ENCODE measurements at places on chromosomes 5 and 9.

GRCh38 chr5:122858451-122858850 lies 13.0 kb downstream of the SNX24 start:
- H3K27ac ChIP-seq = no peak overlapping the region
- DNase-seq = no peak
- H3K4me3 ChIP-seq = no peak overlapping the region
- no peaks in the 10 kb centered on the region for H3K4me1 ChIP-seq
- no peaks in the 10 kb centered on the region for H3K27me3 ChIP-seq

DNA sequence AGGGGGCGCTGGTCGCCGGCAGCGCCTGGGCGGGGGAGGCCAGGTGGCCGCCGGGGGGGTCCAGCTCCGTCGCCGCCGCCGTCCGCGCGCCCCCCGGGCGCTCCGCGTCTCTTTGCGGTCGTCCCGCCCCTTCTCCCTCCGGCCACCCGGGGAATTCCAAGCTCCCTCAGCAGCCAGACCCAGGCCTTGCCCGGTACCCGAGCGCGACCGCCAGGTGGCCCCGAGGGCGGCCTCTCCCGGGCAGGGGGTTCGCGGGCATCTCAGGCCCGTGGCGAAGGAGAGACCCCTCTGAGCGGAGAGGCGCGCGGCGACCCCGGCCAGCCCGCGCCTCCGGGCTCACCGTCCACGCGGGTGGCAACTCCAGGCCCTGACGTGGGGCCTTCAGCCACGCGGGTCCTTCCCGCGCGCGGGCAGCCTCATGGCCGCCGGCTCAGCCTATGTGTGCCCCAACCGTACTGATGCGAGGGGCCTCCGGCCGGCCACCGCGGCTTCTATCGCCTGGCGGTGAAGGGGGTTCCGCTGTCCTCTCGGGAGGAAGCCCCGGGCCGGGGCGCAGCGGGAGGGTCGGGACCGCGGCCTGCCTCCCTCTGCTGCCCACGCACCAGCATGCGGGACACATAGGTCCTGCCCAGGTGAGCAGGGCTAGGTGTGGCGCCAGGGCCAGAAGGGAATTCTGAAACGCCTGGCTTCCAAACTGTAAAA lies 529 bp upstream of the NRARP start:
- H3K27ac ChIP-seq = no peak overlapping the region
- no peak for DNase-seq
- peaks cover 1% of the 10 kb centered on the region for H3K36me3 ChIP-seq

DNA sequence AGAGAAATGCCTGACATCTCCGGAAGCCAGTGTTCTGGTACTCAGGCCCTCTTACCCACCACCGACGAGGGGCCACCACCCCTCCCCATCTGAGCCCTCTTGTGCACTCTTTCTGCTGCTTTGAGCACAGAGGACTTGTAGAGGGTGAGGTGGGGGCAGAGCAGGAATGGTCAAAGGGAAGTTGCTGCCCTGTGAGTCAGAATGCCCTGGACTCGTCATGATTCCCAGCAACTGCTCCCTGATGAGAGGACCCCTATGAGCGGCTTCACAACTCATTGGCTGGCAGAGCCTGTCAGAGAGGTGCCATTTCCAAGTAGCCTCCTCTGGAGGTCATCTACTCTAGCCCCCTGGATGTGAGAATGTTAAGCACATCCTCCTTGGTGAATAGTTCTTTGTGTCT lies 845 bp downstream of the ECSCR start:
- peaks cover 51% of the 10 kb centered on the region for H3K4me1 ChIP-seq
- peaks cover 16% of the 10 kb centered on the region for H3K27me3 ChIP-seq
- DNase-seq = no peak
- no peaks in the 10 kb centered on the region for H3K36me3 ChIP-seq
- no peak overlapping the region for H3K4me3 ChIP-seq

DNA sequence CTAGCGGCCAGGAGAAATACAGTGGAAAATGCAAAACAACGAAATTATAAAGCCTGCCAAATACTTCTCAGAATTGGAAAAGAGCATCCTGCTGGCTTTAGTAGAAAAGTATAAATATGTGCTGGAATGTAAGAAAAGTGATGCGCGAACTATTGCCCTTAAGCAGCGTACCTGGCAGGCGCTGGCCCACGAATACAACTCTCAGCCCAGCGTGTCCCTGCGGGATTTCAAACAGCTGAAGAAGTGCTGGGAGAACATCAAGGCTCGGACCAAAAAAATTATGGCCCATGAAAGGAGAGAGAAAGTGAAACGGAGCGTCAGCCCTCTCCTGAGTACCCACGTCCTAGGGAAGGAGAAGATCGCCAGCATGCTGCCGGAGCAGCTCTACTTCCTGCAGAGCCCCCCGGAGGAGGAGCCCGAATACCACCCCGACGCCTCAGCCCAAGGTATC lies 15.0 kb downstream of the MSANTD3 start:
- H3K36me3 ChIP-seq = peaks cover 4% of the 10 kb centered on the region
- H3K4me3 ChIP-seq = no peak overlapping the region
- no peaks in the 10 kb centered on the region for H3K27me3 ChIP-seq
- no peak for DNase-seq
- H3K4me1 ChIP-seq = no peaks in the 10 kb centered on the region

GRCh38 chr9:135219676-135220600 lies 132.5 kb downstream of the OLFM1 start:
- no peak overlapping the region for H3K4me3 ChIP-seq
- H3K4me1 ChIP-seq = no peaks in the 10 kb centered on the region
- no peak overlapping the region for H3K27ac ChIP-seq
- peaks cover 19% of the 10 kb centered on the region for H3K27me3 ChIP-seq
- DNase-seq = no peak
- no peaks in the 10 kb centered on the region for H3K36me3 ChIP-seq

DNA sequence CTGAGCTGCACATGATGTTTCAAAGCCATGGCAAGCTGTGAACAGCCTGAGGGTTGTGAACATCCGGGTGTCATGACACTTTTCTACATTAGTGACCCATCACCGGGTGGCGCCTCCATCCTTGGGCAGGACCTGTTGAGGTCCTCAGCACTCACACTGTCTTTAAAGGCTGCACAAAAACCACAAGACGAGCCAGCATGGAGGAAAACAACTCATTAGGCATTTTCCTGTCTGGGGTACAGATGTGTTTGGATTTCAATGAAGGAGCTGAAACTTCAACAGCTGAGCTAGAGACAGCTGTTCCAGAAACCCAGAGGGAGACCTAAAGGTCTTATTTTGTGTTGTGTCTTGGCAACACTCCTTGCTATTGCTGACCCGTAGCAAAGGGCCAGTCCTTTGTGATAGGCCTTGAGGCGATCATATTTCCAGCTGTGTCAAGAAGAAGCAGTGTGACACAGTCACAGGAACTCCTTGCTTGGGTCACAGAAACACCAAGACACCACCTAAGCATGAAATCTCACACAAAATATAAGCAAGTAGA lies 151.8 kb upstream of the VLDLR start:
- DNase-seq = peak; percentile 21
- H3K4me3 ChIP-seq = no peak overlapping the region
- no peaks in the 10 kb centered on the region for H3K4me1 ChIP-seq
- no peak overlapping the region for H3K27ac ChIP-seq
- no peaks in the 10 kb centered on the region for H3K36me3 ChIP-seq
